Cardiac muscle cell (in vitro differentiated cells and primary cell): ENCODE measurements at places on chromosomes 13 and 19. TPM values are rescaled to one million over a fixed set of nuclear protein-coding genes. Genes with fewer than 3 reads are reported as not detected.

The DCT gene
- not detected in 2 replicates for polyA plus RNA-seq

The TRIP10 gene
- 54.1 and 72.1 TPM in 2 replicates for polyA plus RNA-seq

The UBE2L5 gene
- not detected in 2 replicates for polyA plus RNA-seq

The RNF113B gene
- polyA plus RNA-seq, result 0.10 TPM in 1 of 2 replicates, not detected in the other

The FCGBP gene
- not detected in 2 replicates for polyA plus RNA-seq

The SRRM5 gene
- polyA plus RNA-seq, result 0.50 TPM in 1 of 2 replicates, not detected in the other

The ZNF835 gene
- polyA plus RNA-seq, result 1.6 TPM in 1 of 2 replicates, not detected in the other

The SYT3 gene
- 2.1 and 4.3 TPM in 2 replicates for polyA plus RNA-seq

The NEK5 gene
- polyA plus RNA-seq, result 0.34 and 0.71 TPM in 2 replicates

The ZNF701 gene
- 10.8 and 11.0 TPM in 2 replicates for polyA plus RNA-seq

The URAD gene
- polyA plus RNA-seq, result not detected in 2 replicates

The FAM98C gene
- 20.0 and 20.8 TPM in 2 replicates for polyA plus RNA-seq

The NEK3 gene
- 18.3 and 20.6 TPM in 2 replicates for polyA plus RNA-seq

The KLK15 gene
- not detected in 2 replicates for polyA plus RNA-seq

The SSC5D gene
- 0.15 and 0.60 TPM in 2 replicates for polyA plus RNA-seq

The PRX gene
- 2.3 and 4.1 TPM in 2 replicates for polyA plus RNA-seq

The UFM1 gene
- 58.4 and 74.1 TPM in 2 replicates for polyA plus RNA-seq

The VN1R4 gene
- not detected in 2 replicates for polyA plus RNA-seq

The FAM174C gene
- polyA plus RNA-seq, result 34.0 and 34.4 TPM in 2 replicates

The RYR1 gene
- polyA plus RNA-seq, result 0.71 and 3.5 TPM in 2 replicates

The SYCN gene
- polyA plus RNA-seq, result not detected in 2 replicates

The CYP2A7 gene
- not detected in 2 replicates for polyA plus RNA-seq

The CATSPERD gene
- polyA plus RNA-seq, result not detected in 2 replicates

The CHMP2A gene
- polyA plus RNA-seq, result 247 and 319 TPM in 2 replicates

The SLAIN1 gene
- 21.6 and 26.5 TPM in 2 replicates for polyA plus RNA-seq

The RPL28 gene
- 273 and 320 TPM in 2 replicates for polyA plus RNA-seq
